ENCODE measurements at places on chromosomes 13 and 19.

- no peak for DNase-seq
These were observed 5.4 kb downstream of the TYK2 start for GRCh38 chr19:10374931-10375330.

- no peak for DNase-seq
These were observed 31.9 kb upstream of the CCNE1 start for GRCh38 chr19:29779921-29780320.

GRCh38 chr19:52621376-52621775, 16.8 kb downstream of the ZNF83 start:
- DNase-seq: no peak

DNA sequence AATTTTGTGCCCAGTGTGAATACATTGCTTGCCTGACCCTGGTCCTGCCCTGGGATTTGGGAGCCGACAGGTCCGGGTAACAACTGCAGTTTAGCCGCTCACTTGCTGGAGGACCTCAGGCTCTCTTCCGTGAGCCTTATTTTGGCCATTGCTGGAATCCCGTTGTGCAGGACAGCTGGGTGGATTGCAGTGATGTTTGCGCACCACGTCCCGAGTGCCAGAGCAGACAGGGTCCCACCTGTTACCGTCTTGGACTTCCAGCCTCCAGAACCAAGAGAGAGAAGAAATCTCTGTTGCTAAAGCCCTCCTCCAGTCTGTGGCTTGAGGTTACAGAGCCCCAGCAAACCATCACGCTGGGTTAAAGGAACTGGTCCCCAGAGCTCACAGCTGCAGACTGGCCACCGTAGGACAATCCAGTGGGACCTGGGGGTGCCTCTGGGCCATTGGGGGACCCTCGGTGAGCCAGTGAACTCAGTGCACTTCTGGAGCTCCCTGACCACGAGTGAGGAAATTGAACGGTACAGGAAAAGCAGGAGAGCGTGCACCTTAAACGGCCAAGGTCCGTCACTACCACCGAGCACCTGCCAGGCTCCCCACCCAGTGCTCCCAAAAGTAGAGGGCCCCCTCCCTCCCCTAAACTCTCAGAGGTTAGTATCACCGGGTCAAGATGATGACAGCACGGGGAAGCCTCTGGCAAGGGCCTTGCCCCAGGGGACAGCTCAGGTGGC, 92.9 kb downstream of the GNG7 start:
- no peak for DNase-seq

GRCh38 chr19:56253737-56254136, 18.8 kb upstream of the EDDM13 start:
- DNase-seq: no peak

GRCh38 chr13:108315273-108315672, 45.8 kb downstream of the TNFSF13B start:
- DNase-seq: no peak

DNA sequence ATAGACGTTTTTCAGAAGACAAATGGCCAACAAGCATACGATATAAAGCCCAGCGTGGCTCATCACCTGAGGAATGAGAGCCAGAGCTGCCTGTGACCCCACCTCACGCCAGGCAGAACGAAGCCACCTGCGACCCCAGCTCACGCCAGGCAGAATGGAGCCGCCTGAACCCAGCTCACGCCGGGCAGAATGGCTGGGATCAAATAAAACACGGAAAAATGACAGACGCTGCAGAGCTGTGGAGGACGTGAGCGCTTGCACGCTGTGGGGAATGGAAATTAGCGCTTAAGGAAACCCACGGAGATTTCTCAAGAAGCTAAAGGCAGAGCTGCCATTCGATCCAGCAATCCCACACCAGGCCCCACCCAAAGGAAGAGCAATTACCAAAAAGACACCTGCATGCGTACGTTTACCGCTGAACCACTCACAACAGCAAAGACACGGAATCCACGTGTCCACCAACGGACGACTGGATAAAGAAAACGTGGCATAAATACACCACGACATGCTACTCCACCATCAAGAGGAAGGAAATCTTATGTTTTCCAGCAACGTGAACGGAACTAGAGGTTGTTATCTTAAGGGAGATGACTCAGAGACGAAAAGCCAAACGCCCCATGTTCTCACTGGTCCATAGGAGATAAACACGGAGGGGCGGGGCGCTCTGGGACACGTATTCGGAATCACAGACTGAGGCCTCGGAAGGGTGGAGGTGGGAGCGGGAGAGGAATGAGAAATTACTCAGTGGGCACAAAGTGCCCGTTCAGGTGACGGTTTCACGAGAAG, 30.7 kb upstream of the C13orf46 start:
- no peak for DNase-seq

GRCh38 chr19:15379999-15380647, 536 bp upstream of the AKAP8 start:
- no peak for DNase-seq

Measured in effector CD4-positive, alpha-beta T cell (primary cell).